ENCODE measurements at places on chromosomes 1 and 21.

DNA sequence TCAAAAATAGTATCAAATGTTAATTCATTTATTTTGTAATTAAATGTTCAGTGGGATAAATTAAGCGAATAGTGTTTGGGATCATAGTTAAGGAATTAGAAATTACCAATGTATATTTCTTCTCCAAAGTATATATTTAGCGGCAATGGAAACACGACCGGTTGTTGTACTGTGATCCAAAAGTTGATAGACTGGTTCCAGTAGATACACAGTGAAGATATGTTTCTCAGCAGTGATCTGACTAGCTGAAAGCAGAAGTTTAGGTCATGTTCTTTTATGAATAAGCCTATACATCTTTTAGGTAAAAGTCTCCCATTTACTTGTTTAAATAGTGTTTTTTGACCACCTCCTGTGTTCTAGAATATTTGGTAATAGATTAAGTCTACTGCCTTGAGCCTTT, 8.8 kb downstream of the USP16 start:
- DNase-seq, result no peak

GRCh38 chr1:206651958-206652890, 16.9 kb downstream of the DYRK3 start:
- DNase-seq, result no peak

DNA sequence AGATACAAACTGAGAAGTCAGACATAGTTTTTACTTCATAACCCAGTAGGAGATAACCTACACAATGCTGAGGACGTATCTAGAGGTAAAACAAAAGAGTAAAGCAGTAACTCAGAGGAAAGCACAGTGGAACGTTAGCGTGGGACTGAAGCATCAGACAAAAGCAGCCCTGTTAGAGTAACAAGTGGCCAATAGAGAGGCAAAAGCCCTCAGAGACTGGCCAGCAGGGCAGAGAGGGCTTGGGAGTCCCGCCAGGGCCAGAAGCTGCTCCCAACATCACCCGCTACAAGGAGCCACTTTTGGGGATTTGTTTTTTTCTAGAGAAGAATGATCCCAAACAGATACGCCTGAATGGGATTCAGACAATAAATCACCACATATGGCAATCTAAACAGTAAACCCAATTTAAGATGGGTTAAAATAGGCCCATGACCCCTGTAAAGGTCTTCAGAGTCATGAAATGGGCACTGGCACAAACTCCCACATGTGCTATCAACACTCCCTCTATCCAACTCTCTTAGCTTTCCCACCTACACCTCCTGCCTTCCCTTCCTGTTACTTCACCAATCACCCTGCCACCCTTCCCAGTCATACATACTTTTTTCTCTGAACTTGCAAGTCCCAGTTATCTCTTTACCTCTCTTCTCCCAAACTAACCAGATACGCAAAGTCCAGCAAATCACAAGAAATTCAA, 17.2 kb downstream of the TADA1 start:
- no peak for DNase-seq

- no peak for DNase-seq
Measured at GRCh38 chr1:200793677-200794076, 55.0 kb downstream of the CAMSAP2 start.

DNA sequence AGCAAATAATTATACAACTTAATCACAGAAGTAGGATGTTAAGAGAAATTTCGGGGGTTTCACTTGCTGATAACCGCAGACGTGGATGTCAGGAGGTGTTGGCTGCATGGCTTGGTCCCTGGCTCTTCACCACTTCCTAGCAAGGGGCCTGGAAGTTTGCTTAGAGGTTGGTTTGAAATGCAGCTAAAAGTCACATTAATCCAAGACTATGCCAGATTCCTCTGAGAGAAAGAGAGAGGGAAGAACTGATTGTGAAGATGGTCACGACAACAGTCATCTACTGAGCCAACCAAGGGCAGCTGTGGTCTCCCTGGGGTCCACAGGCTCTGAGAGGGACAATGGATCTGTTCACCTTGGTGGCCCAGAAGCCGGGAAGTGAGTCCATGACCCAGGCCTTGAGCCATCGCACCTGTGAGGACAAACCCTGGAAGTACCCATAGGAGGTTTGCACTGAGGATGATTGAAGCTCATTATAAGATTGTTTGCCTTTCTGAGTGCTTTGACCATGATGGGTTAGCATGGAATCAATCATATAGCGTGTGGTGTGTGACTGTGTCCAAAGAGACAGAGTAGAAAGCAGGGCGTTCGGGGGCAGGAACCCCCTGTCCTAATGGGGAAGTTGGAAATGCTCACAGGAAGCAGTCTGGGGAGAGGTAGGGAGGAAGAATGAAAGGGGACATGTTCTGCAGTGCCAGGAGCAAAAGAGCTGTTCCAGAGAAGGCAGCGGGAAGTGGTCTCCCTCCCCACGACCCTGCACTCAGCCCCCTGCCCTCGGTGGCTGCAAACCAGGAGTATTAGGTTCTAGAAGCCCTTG, 47.1 kb downstream of the UMODL1 start:
- no peak for DNase-seq

DNA sequence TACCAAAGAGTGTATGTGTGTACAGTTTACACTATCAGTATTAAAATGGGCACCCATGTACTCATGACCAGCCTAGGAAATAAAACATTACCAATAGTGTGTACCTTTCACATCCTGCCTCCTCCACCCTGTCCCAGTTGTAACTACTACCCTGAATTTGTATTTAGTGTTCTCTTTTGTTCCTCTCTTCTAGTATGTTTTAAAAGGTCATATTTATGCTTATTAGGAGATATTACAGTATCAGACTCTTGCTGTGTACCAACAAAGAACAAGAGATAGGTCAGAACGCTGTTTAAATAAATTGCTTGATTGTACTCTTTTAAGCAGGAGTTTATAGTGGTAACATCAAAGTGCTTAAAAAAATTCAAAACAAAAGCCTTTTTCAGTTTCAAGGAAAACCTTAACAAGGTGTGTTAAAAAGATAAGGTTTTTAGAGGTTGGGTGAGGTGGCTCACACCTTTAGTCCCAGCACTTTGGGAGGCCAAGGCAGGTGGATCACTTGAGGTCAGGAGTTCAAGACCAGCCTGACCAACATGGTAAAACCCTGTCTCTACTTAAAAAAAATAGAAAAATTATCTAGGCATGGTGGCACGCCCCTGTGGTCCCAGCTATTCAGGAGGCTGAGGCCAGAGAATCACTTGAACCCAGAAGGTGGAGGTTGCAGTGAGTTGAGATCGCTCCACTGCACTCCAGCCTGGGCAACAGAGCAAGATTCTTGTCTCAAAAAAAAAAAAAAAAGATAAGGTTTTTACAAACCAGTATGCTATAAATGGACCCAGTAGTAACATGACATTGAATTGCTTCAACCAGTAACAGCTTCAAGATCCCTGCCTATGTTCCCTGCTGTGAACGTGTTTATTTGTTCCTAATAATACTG, 35.9 kb downstream of the MPZL1 start:
- no peak for DNase-seq

DNA sequence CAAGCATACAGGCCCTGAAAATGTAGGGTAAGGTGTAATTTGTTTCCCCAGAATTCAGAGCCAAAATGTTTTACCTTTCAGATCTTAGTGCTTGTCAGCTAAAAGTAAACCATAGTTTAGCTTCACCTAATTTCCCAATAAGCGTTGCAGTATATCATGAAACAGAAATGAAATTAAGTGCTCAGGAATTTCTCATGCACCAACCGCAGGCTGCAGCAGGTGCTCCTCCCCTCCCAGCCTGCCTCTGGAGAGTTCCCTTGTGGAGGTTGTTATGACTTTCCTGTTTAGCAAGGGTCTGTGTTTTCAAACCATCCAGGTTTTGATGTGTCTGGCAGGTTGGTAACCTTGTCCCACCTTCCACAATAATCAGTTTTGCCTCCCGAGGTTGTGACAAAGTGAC, 118.5 kb downstream of the HLX start:
- DNase-seq, result no peak

GRCh38 chr1:147473733-147474049, 67.6 kb upstream of the BCL9 start:
- no peak for DNase-seq

DNA sequence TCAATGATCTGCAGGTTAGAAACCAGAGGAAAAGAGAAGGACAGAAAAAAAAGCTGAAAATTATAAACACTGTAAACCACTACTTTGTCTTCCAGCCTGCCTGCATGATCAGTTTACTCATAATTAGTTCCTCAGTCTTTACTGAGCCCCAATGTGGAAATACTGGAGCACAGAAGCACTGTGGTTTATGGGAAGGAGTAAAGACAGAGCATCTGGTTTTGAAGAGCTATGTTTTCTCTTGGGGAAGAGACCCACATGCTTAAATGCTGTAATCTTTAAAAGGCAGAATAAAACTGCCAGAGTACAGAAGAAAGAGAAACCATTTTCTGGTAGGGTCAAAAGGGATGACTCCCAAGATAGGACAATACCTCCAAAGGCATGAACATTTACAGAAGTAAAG, 159.0 kb upstream of the ZNHIT6 start:
- no peak for DNase-seq

DNA sequence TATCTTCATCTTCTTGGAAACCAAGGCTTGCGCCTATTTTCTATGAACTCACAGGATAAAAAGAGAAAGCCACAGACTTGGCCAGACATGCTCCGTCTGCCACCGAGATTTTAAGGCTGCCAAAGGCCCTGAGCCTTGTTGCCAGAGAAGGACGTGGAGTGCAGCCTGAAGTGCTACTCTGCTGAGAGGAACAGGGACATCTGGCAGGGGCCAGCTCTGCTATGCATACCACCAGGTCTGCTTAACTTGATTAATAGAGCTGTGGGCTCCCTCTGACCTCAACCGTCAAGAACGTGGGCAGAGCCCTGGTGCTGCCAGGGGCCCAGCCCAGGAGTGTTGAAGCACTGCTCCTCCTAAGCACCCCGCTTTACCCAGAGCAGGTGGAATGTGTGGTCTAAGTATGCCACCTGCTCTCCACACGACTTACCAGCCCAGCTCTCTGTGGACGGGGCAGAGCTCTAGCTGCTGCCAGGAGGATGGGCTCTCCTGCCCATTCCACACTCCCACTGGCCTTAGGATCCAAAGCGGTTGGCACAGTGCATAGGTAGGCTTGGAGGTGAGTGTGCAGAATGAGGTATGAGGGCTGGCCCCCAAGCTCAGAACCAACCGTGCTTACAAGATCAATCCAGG, 10.6 kb downstream of the HCRTR1 start:
- DNase-seq, result no peak

GRCh38 chr1:201606096-201606495, 67.2 kb downstream of the NAV1 start:
- DNase-seq, result no peak

DNA sequence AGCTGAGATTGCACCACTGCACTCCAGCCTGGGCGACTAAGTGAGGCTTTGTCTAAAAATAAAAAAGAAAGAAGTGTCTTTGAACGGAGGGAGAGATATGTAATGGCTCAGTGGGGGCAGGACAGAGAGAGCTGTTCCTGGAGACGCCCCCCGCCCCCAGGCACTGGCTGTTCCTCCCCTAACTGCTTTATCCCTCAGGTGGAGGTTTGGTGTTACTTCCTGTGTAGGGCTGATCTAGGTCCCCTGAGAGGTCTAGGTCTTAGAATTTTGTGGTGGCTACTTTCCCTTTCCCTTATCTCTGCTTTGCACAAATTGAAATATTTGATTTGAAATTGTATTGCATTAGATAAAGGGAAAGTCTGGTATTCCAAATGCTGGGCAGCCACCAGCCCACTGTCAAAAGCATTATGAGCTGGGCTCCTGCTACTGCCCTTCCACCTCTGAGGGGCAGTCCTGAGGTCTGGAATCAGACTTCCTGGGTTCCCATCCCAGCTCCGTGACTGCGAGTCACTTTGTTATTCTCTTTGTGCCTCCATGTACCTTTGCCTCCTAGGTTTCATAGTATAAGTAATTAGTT, 134.8 kb upstream of the KIF26B start:
- no peak for DNase-seq

GRCh38 chr1:111729271-111729921, 9.8 kb downstream of the INKA2 start:
- DNase-seq, result no peak

- DNase-seq, result no peak
Measured at GRCh38 chr1:188652678-188653077, 1823.9 kb downstream of the PLA2G4A start.

DNA sequence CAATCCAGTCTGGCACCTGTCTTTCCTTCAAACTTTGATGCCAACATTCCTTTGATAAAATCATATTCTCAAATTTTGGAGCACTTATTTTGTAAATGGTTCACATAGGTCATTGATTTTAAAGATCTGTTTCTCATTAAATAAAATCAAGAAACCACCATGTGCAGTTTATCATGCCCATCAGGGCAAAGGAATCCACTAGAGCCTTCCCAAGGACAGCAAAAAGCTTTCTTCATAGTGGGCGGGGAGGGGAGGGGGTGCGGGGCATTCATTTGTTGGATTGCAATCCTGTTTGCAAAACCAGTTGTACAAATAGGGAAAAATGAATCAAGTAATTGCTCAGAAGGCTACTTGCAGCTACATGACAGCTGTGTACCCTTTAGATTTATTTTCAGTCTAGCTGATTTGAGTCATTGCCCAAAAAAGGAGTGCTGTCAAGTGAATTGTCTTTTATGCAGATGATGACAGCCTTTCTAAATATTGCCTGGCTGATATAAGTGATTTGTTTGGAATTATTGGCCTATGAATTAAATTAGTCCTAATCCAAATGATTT, 23.0 kb downstream of the LRRC8B start:
- DNase-seq, result no peak

DNA sequence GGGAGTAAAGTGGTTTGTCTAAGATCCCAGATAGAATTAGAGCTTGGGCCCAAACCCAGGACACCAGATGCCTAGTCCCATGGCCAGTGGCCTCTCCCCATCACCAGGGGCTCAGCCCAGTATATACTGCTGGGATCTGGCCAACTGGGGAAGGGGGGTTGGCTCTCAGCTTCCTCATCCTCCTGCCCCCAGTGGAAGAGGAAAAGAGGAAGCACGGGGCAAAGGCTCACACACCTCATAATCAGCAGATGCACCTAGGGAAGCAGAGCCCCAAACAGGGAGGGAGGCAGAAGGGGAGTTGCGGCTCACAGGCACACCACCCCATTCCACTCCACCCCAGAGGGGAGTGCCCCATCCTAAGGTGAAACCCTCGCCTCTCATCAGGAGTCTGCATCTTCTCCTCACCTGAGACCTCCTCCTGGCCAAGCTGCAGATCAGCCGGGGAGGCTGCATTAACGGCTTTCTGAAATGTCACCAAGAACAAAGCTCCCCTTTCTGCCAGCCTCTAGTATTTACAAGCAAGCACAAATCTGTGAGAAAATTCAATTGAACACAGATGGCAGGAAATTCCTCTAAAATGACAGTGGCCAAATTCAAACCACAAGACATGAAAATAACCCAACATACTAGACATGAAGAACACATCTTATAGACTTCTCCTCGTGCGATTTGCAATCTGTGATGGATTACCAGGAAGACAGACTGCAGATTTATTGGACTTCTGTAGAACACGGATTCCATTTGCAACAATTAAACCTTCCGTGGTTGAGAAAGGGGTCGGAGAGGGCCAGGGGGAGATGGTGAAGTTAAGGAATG, 82.8 kb downstream of the GLIS1 start:
- no peak for DNase-seq

DNA sequence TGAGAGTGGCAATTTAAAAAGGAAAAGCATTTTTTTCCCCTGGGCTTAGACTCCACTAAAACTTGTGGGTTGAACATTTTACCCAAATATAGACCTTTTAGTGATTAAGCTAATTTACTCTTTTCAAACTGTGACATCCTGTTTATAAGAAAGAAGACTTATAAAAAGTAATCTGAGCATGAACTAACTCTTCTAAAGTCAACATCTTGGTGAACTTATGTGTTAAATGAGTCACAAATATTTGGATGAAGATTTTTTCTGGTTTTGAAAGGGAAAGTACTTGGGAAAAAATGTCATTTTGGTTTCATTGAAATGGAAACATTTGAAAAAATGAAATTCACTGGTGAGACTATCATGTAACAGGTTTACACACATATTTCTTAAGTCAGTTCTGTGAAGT, 109.8 kb downstream of the KCNK2 start:
- no peak for DNase-seq
